Esophagus muscularis mucosa (tissue), 4 donors: ENCODE measurements at places on chromosomes 2 and 18. TPM values are rescaled to one million over a fixed set of nuclear protein-coding genes. Genes with fewer than 3 reads are reported as not detected.

DNA sequence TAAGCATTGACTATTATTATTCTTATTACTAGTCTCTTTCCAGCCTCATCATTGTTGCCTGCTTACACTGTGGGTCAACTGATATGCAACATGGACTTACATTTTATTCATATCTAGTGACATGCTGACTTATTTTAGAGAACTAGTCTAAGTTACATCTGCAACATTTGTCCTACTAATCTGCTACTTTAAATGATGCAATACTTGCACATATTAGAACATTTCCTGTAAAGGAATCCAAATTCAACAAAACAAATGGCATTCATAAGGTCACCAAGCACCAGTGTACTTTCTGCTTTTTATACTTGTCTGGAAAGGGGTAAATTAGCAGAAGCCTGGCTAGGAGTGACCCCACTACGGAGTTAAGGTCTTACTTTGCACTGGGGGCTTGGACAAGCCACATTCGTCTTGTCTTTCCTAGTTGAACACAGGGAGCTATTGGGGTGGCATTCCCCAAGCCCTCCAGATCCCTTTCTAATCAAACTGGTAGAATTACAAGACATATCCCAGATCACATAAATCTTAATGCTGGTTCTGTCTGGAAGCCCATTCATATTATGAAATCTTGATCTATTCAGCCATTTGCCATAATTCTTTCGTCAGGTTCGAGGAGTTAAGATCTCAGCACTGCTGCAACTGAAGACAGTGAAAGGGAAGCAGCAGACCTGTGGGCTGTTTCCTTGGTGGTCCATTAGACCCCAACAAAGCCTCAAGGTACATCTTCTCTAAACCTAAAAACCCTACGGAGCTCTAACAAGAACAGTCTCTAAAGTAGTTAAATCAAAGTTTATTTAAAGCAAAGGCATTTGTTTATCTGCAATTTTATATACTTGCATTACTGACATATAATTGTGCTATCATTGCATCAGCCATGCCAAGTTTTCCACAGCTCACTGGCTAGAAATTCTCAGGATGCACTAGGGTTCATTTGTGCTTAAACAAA, 49.9 kb upstream of the RTN4 start:
- DNase-seq = peak; percentile 84

The DNAJC5G gene
- total RNA-seq = not detected

DNA sequence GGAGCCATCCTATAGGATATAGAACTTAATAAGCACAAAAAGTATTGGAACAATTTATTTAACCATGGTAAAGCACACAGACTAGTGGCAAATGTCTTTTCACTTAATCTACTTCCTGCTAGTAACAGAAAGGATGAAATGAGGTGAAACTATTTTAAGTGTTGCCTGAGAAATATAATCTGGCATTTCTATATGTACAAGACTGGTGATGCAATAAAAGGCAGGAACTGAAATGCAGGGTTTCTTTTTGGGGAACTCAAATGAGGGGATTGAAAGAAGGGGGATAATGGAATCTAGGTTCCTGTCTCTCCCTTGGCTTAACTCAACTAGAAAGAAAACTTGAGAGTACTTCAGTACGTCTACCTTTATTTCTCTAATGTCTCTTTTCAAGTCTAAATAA, 122.3 kb downstream of the MEMO1 start:
- DNase-seq = no peak

- DNase-seq = no peak
Observed at GRCh38 chr2:239939736-239940483, 85.2 kb downstream of the NDUFA10 start.

DNA sequence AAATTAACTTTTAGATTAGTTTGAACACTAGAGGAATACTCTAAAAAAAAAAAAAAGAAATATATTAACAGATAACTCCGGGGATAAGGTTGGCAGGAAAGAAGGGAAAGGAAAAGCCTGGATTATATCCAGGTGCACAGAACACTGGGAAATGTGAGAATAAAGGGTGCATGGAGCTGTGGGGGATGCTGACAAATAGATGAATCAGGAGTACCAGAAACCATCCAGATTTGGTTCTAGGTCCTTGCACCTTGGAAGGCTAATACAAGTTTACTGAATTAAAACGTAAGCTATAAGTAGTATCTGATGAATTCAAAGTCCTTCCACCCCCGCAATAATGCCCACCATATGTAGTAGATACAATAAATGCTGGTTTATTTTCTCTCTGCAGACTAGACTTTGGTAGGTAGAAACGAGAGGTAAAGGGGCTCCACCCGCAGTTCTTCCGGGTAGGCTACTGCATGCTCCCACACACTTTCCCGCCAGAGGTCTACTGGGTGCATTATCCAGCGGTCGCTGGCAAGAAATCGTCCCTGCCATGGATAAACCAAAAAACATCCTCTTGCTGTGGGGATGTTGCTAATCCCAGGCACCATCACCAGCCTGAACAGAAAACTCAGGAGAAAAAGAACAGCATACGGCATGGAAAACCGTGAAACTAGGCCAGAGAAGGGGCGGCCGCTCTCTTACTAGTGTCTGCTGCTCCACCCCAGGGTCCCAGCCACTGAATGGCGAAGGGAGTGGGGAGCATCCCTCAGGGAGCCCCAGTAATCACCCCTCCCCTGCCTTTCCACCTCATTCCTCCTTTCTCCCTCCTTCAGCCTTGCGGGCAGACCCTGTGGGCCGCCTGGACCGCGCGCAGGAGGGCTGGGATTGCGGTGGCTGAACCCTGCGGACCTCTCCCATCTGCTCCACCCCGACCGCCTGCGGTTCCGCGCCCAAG, 1.5 kb downstream of the CNRIP1 start:
- no peak for DNase-seq

DNA sequence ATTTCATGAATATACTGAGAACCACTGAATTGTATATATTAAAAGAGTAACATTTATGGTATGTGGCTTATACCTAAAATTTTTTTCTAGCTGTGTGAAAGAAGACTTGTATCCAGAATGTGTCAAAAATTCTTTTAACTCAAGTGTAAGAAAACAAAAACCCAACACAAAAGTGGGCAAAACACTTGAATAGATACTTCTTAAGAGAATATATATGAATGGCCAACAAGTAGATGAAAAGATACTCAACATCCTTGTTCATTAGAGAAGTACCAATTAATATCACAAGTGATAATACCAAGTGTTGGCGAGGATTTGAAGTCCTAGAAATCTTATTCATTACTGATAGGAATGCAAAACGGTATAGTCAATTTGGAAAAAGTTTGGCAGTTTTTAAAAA, 107.2 kb upstream of the MYO3B start:
- DNase-seq = no peak

The C2orf66 gene
- total RNA-seq = not detected

The ATG4B gene
- total RNA-seq = 39.1 TPM

- DNase-seq = no peak
Observed at GRCh38 chr2:187093771-187094412, 244.9 kb upstream of the ZSWIM2 start.

The STAT4 gene
- total RNA-seq = 0.26 TPM

The TAF1B gene
- 10.1 TPM for total RNA-seq

The FIGN gene
- 11.3 TPM for total RNA-seq

- DNase-seq = no peak
Observed at GRCh38 chr2:20509770-20510490, 63.1 kb downstream of the RHOB start.

DNA sequence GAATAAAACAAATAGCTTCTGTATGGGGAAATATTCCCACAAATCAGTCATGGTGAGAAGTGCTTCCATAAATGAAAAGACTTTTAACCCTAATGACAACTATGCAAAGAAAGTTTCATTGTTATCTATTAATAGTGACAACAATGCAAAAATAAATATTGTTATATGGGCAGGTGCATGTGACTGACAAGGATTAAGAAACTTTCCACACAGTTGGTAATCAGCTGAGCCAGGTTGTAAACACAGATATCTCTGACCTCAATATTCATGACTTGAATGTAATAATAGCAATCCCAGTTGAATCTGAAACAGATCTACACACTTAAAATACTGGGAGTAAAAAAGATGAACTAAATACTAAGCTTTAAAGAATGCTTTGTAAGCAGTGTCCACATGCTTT, 517.0 kb upstream of the SOX11 start:
- DNase-seq = no peak

The UGT1A7 gene
- total RNA-seq = 0.42 TPM

GRCh38 chr2:12050396-12050795, 304.0 kb downstream of the LPIN1 start:
- no peak for DNase-seq

GRCh38 chr2:26068602-26069298, 34.9 kb downstream of the RAB10 start:
- no peak for DNase-seq

The RAPGEF4 gene
- 3.8 TPM for total RNA-seq

The CPS1 gene
- total RNA-seq = 1.0 TPM

GRCh38 chr18:52395146-52395852, 55.3 kb downstream of the DCC start:
- no peak for DNase-seq

The ACOXL gene
- total RNA-seq = not detected

The SKA1 gene
- total RNA-seq = not detected

The LOXHD1 gene
- total RNA-seq = not detected

- no peak for DNase-seq
Observed at GRCh38 chr2:41129988-41130387, 678.1 kb upstream of the SLC8A1 start.

GRCh38 chr18:12637901-12638643, 19.8 kb downstream of the SPIRE1 start:
- no peak for DNase-seq

The POTEJ gene
- total RNA-seq = not detected

The LYG2 gene
- total RNA-seq = not detected

DNA sequence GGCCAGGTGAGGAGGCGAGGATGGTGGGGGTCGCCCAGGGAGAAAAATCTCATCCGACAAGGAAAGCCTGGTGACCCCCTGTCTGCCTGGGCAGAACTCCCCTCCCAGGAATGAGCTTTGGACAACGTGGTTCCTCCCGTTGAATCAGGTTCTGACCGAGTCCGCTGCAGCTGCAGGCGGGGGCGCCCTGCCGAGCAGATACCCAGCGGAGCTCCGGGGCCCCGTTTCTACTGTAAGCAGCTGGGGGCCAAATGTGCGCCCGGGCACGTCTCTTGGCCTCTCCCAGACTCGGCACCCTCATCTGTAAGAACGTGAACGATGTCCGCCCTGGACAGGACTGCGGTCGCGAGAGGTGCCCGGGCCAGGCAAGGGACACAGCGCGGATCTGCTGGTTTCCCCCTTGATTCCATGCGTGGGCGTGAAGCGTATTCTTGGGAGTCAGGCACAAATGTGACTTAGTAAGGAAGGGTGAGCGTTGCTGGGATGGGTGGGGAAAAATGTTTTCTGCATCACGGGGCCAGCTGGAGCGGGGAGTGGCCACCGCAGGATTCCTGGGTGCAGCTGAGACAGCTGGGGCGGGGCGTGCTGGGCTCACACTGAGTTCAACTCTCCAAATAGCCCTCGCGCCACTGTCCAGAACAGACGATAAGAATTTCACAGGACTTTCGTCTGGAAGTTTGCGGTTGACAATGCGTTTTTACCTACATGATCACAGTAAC, 20.2 kb upstream of the TUBB6 start:
- no peak for DNase-seq

GRCh38 chr18:21100146-21100545, 11.5 kb downstream of the ROCK1 start:
- DNase-seq = no peak

- no peak for DNase-seq
Observed at GRCh38 chr18:13376841-13377351, 158.3 kb downstream of the LDLRAD4 start.

The ALPP gene
- not detected for total RNA-seq

DNA sequence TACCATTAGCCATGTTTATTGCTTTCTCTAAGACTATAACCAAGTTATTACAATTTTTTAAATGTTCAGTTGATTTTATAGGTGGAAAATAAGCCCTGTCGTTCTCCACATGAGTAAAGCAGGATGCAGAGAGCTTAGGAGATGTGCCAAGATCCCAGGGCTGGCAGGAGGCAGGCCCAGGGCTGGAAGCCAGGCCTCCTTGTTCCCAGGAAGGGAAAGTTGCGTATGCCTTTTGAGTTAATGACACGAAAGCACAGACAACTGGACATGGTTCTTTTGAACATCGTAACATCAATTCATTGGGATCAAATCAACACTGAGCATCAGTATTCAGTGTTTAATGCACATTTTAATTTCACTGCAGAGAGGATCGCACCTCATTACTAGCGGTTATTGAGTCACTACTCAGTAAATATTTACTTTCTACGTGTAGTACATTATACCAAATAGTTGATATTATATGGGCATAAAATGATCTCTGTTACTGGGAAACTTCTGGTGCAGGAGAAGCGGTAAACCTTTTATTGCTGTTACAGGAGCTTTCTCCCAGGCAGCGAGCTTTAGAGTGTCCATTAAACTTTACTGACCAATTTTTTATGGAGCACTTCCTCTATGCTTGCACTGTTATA, 60.0 kb downstream of the RNF144A start:
- DNase-seq = no peak

The SATB2 gene
- total RNA-seq = 6.1 TPM

The MTERF4 gene
- 26.6 TPM for total RNA-seq

DNA sequence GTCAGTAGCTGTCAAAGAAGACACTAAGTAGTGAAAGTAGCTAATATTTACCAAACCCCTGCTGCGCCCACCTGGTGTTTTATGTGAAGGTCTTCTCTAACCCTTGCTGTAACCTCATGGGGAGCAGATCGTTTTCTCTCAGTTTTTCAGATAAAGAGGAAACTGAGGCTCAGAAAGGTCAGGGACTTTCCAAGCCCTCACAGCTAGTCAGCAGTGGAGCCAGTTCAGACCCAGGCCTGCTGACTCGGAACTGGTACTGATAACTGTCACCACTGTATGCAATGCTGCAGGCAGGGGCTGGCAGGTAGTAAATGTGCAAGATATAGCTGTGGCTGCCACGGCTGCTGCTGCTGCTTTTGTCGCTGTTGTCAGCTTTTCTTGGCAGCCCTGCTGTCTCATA, 69.1 kb downstream of the LRRFIP1 start:
- no peak for DNase-seq

GRCh38 chr2:159032146-159032545, 63.7 kb downstream of the TANC1 start:
- DNase-seq = no peak
